ENCODE measurements at places on chromosomes 1 and 21.

DNA sequence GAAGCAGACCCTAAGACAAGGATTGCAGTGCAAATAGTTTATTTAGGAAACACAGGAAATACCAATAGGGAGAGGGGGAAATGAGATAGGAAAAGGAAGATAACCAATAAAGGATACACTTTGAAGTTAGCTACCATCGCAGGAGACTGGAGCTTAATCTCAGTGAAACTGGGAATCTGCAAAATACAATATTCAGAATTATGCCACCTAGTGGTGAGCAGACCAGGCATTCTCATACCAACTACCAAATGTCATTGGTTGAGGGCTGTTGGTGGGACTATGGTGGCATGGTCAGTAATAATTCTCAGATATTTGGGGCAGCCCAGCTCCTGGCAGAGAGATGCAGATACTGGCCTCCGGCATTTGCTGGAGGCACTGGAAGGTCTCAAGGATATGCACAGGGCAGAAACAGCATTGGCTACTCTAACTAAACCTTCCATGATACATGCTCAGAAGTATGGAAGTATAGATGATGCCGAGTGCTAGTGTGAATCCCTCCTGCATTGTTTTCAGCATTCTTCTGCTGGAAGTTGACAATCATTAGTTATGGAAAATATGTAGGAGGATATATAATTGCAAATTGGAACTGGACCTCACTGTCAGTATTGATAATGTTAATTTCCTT lies 11.8 kb upstream of the ZFP69B start:
- no peak for DNase-seq

GRCh38 chr1:81797701-81798100 lies 3.0 kb upstream of the ADGRL2 start:
- no peak for DNase-seq

- no peak for DNase-seq
These were observed 7.0 kb downstream of the TMEM63A start for GRCh38 chr1:225875044-225875815.

DNA sequence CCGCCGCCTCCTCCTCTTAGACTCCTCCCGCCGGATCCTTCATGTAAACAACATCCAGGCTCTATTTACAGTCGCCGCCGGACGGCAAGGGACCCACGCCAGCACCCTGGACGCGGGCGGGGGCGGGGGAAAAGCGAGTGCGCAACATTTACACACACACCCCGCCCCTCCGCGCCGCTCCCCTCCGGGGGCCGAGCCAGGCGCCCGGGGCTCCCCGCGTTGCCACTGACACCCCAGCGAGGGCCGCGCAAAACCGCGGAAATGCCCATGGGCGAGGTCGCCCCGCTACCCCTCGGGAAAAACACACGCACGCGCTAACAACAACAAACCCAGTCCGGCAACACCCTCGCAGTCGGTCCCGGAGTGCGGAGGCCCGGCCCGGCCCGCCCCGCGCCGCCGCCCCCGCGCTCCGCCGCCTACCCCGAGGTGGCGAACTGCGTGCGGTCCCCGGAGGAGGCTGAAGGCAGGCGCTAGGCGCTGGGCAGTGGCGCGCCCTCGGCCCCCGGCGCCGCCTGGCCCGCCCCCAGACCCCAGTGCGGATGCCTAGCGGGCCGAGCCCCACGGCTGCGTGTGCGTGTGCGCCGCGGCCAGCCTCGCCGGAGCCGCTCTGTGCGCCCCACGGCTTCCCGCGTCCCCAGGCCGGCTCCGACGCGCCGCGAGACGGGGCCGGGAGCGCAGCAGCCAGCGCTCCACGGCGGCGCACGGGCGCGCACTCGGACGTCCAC lies 81.1 kb upstream of the AK4 start:
- DNase-seq = peak; percentile 40

DNA sequence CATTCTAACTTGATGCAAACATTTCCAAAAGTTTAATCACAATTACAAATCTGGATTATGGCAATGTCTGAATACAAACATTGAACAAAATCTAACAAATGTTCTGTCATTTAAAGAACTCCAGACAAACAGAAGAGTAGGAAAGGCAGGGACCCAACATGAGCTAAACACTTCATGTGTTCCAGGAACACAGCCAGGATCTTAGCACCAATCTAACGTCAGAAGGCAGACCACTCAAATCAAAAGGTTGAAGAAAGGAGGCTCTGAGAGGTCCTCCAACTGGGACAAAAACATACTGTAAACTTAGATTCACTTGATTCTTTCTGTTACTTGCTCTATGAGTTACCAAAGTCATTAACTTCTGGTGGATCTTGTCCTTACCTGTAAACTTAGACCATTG lies 374.0 kb downstream of the NEGR1 start:
- no peak for DNase-seq

- no peak for DNase-seq
These were observed 7.1 kb downstream of the BLACAT1 start for GRCh38 chr1:205448540-205449253.

DNA sequence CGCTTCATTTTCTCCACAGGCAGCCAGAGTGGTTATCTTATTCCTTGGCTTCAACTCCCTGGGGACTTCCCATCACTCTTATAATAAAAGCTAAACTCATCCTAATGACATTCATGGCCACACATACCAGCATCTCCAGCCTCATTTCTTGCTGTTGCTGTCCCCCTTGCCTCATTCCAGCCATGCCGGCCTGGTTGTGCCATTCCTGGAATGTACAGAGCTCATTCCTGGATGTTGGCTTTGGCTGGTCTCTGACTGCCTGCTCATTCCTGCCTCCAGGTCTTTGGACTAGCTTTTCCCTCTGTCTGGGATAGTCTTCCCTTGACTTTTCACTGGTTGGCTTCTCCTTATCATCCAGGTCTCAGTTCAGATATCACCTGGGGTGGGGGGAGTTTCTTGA lies 2.4 kb upstream of the PEF1 start:
- DNase-seq = no peak

- no peak for DNase-seq
These were observed 45.6 kb upstream of the RAB4A start for GRCh38 chr1:229225331-229225782.

DNA sequence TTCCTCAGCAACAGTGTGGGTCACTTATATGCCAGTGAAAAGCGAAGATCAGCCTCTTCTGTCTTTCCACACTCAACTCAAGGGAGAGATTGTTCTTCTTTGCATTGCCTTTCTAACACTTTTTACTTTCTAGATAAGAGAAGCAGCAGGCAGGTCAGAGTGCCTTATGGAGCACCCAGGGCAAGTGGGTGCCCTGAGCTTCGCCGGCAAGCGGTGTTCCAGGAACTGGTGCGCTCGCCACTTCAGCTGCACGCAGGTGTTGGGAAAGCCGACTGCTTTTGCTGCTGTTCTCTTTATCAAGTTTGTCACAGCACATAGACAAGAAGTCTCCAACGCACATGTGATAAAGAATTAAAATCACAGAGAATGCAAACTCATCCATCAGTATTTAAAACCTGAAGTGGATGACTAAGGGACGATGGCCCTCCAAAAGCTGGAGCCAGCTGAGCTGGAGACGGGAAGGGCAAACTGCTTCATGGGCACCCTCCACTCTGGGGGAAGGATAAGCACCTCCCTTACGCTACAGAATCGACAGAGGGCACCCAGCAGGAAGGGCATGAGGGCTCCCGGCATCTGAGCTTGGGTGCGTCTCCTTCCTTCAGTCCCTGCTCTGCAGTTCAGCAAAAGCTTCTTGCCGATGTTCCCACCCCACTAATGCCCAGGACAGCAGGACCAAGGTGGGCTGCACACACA lies 20.7 kb downstream of the UBE2G2 start:
- no peak for DNase-seq

DNA sequence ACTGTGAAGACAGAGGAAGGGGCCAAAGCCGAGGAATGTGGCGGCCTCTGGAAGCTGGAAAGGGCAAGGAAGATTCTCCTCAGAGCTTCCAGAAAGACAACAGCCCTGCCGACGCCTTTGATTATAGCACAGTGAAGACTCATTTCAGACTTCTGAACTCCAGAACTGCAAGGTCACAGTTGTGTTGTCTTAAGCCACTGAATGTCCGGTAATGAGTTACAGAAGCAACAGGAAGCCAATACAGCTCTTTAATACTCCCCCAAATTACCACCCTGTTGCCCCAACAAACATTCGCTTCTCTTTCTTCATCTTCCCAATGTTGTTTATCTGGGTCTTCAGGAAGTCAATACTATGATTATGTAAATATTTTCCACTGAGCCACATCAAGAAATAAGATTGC lies 44.0 kb downstream of the ETS2 start:
- no peak for DNase-seq

GRCh38 chr1:24908591-24909259 lies 21.4 kb downstream of the RUNX3 start:
- DNase-seq = no peak

DNA sequence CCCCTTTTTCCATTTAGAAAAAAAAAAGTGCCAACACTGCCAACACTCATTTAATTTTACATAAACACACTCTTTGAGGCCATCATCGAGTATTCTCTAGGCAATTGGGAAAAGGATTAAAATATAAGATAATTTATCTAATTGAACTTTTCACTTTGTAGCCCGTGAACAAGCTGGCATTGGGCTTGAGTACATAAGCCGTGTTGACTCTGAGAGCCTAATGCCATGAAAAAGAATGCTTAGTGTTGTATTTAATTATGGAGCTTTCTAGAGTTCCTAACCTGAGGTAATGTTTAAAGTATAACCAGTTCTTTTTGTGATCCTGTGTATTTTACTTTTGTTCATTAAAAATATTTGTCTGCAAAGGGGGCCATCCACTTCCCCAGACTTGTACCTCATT lies 193.8 kb downstream of the LYPLAL1 start:
- DNase-seq = no peak

DNA sequence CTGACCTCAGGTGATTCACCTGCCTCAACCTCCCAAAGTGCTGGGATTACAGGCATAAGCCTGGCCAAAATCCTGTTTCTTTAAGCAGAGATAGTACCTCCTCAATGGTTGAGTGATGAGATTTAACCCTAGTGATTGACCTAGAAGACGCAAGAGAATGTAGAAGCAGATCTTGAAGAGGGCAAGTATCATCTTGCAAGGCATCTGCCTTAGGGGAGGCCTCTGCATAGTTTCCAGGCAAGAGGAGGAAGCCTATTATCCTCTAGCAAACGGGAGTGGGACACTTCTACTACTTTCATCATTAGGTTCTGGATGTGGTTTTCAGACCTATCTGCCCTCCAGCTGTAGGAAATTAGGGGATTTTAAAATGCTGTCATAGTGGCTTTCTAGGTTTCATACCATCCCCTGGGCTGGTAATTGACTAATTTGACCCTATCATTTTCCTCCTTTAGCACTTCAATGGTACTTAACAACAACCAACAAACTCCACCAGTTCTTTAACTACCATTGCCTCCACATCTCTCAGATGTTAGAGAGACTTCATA lies 10.0 kb upstream of the TRIM62 start:
- no peak for DNase-seq

DNA sequence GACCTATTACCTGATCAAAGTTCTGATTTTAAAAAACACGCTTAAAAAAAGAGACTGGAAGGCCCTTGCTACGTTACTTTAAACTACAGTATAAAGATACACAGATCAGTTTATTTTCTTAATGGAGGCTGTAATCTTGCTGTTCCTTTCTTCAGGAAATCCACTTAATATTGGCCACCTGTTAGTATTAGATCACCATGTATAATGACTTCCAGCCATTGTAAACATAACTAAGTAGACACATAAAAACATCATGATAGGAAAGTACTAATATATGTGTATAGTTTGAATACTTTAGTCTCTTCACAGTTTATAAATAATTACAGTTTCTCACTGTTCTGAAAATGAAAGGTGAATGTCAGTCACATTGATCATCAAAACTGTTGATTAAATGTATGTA lies 68.6 kb downstream of the ADGRL2 start:
- DNase-seq = no peak

DNA sequence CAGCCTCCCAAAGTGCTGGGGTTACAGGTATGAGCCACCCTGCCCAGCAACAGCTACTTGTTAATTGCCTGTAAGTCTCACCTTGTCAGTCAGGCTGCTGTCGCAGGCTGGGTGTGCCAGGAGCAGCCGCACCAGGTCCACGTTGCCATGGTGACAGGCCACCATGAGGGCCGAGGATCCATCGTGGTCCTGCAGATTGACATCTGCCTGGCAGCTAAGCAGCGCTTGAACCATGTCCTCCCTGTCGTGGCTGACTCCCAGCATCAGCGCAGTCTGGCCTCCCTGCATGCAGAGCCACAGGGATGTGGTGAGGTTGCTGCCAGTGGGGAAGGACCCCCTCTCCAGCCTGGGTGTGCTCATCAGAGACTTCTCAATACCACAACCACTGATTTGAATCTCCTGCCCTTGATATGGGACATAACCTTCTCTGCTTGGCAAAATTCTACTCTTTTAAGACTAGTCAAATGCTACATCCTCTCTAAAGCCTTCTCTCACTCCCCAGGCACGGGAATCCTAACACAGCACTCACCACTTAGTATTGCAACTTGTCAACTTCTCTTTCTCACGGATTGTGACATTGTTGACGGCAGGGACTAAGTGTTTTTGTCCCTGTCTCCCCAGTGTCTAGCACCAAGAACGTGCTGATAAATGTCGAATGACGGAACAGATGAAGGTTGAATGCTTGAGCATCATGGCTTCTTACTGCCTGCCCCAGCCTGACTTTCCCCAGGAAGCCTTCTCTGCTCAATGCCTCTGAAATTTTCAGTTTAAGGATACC lies 52.9 kb downstream of the L1TD1 start:
- no peak for DNase-seq

- peak; percentile 32 for DNase-seq
These were observed at the start of gene SLAMF9 for GRCh38 chr1:159953536-159954515. Gene SLAMF9, minus strand, starts transcription at chr1:159954237. Its CDS starts 100 bp downstream, at chr1:159954137.

DNA sequence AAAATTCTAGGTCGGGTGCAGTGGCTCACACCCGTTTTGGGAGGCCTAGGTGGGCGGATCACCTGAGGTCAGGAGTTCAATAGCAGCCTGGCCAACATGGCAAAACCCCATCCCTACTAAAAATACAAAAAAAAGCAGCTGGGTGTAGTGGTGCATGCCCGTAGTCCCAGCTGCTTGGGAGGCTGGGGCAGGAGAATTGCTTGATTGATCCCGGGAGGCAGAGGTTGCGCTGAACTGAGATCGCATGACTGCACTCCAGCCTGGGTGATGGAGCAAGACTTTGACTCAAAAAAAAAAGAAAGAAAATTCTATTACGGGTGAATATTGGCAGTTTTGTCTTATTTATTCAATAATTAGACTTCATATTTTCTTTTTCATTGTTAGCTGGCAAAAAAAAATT lies 62.1 kb downstream of the SNX7 start:
- no peak for DNase-seq

DNA sequence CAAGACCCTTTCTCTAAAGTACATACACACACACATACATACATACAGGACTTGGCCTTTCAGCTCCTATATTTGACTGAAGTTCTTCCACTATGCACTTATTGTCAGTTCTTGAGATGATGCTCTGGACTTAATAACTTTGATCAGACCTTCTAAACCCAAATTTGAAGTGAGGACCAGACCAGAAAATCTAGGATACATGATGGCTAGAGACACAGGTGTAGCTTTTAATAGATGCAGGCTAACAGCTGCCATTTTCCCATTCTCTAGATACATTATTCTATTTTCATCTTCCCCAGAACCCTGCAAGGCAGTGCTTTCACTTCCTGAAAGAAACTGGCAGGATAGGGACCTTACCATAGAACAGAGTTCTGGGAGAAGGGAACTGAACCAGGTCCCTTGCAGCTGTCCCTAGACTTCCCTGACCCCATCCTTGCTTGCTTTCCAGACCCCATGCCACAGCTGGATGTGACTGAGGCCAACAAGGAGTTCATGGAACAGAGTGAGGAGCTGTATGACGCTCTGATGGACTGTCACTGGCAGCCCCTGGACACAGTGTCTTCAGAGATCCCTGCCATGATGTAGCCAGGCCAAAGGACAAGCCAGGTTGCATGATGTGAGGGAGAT lies 14.9 kb upstream of the RAB42 start:
- DNase-seq = no peak

All from NCI-H226 (cell line).